Stimulated activated CD4-positive, alpha-beta T cell treated with anti-CD3 and anti-CD28 coated beads, Interleukin-4, amount 100 ng/mL, for 4 hours (primary cell): ENCODE measurements at places on chromosomes 3 and 15.

- no peak for DNase-seq
These were observed 61.5 kb upstream of the FNDC3B start for GRCh38 chr3:171977860-171978259.

DNA sequence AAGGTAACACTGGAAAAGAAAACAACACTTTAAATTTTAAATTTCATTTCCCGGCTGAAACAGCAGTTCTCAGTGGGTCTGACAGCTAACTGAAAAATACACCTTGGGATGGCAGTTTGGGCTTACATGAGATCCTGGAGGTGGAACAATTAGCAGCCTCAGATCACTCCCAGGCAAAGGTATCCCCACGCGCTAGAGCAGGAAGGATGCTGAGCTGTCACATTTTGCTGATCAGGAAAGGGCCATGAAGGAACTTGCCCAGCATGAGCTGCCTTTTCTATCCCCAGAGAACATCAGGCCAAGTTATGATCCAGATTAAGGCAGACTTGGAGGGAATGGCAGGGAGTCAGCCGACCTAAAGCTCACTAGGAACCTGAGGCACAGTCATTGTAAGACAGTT lies 204.8 kb upstream of the SLC2A2 start:
- DNase-seq, result no peak

DNA sequence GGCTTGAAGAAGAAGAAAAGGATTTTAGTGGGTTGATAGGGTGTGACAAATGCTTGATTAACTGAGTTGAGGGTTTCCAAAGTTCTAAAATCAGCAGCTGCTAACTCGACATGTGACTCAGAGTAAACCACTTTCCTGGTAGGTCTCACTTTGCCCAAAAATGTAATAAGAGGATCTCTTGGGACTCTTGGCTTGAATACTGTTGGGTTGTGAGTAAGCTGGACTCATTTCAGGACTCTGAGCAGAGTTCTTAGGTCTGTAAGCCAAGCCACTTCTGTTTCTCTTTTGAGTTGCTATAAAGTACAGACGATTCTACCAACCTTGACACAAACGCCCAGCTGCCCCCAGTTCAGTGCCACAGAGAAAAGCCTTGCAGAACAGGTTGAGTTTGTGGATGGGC lies 241.1 kb downstream of the ZNF621 start:
- DNase-seq, result no peak

DNA sequence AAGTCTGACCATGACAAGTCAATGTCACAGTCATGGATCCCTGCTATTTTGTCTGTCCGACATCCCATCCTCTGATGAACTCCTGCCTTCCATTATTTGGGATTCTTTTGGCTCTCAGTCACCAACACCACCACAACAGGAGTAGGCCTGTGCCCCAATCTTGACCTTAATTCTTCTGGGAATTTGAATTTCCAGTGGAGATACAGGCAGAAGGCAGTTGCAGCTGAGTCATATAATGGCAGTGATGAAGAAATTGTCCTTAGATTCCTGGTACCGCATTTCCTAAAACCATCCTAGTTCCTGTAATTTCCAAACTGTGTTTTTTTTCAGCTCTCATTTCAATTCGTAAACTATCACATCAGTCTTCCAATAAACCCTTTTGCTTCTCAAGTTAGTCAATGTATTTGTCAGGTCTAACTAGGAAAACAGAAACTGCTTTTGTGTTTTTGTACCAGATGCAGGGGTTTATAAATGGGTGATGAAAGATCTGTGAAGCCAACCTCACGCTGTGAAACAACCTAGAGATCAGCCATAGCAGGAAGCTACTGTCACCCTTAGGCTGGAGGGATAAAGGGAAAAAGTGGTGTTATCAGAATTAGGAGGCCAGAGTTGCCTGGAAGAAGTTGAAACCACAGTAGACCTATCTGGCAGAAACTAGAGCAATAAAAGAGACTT lies 126.3 kb upstream of the TMEM108 start:
- DNase-seq, result no peak

DNA sequence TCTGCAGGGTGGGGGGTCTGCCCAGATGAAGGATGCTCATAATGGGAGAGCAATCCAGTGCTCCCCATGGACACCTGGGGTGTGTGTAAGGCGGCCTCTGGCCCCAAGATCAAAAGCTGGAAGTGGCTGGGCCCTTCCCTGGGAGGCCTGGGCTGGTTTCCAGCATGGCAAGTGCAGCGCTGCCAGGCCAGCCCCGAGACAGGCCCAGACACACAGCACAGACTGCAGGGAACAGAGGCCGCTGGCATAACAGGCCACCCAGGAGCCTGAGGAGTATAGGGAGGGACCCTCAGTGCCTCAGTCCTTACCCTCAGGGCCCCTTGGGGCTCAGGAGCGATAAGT lies 10.0 kb downstream of the ITPKA start:
- DNase-seq, result no peak

- DNase-seq, result no peak
These were observed 4.4 kb upstream of the FOXP1 start for GRCh38 chr3:71587958-71588357.

- no peak for DNase-seq
These were observed 82.8 kb upstream of the TNFSF10 start for GRCh38 chr3:172606021-172606420.

- DNase-seq, result no peak
These were observed 592 bp upstream of the ZNF445 start for GRCh38 chr3:44478055-44478468.

DNA sequence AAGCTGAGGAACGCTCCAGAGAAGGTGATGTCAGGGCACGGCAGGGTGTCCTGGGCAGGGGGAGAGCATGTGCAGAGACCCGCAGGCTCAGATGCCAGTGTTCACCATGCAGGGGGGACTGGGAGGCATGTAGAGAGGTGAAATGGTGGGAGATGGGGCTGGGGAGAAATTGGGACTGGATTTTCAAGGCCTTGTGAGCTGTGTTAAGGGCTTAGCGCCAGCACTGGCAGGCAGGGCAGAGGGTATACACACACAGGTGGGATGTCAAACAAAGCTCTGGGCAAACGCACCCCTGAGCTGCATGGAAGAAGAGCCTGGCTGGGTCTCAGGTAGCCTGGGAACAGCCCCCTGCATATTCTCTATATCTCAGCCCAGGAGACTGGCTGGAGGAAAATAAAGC lies 282.7 kb downstream of the SHQ1 start:
- no peak for DNase-seq

DNA sequence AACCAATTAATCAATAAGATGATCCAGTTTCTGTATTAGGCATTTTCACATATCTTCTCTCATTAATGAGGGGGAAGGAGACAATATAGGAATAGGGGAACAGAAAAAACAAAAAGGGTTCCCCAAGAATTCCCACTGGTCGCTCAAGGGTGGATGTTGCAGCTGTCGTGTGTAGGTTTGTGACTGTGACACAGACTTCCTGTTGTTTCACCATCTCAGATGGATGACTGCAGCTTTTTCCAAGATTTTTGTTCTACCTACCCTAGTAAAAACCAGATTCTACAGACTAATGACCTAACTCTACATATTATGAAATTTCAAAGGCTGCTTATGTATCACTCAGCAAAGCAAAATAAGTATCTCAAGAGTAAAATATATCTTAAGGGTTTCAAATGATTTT lies 73.7 kb upstream of the MB21D2 start:
- no peak for DNase-seq

DNA sequence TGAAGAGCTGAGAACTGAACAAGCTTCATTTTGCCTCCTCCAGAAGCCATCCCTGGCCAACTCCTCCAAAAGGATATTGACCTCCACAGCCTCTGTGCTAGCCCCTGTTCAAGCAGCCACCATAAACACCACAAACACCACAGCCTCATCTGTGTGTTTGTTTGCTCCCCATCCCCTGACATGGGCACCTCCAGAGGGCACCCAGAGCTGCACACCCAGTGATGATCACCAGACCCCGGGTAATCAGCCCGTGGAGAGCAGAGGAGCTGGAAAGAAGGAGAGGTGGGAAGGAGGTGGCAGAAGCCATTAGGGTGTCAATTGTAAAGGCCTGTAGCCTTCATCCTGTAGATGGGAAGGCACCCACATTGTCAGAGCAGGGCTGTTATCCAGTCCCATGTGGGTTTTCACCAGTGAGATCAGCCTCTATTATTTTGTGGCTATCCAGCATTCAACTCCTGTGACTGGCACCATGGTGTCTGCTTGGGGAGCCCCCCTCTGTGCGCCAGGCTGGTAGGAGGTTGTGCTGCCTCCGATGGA lies 6.8 kb upstream of the WNT7A start:
- DNase-seq, result no peak

DNA sequence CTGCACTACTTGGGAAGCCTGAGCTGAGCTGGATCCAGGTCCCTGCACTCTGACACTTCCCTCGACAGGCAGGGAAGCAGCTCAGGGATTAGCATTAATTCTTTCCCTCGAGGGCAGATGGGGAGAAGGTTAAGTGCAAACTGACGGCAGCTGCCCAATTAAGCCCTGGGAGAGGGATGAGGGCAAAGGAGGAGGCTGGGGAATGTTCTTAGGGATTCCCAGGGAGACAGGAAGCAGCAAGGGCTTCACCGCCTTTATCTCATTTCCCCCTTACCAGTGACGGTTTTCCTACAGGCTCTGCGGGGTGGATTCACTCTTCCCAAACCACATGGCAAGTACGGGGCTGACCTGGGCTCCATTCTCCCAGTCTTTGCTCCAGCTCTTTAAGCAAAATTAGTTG lies 519.0 kb upstream of the PROK2 start:
- no peak for DNase-seq

GRCh38 chr3:55721716-55722484 lies 234.8 kb upstream of the WNT5A start:
- no peak for DNase-seq

DNA sequence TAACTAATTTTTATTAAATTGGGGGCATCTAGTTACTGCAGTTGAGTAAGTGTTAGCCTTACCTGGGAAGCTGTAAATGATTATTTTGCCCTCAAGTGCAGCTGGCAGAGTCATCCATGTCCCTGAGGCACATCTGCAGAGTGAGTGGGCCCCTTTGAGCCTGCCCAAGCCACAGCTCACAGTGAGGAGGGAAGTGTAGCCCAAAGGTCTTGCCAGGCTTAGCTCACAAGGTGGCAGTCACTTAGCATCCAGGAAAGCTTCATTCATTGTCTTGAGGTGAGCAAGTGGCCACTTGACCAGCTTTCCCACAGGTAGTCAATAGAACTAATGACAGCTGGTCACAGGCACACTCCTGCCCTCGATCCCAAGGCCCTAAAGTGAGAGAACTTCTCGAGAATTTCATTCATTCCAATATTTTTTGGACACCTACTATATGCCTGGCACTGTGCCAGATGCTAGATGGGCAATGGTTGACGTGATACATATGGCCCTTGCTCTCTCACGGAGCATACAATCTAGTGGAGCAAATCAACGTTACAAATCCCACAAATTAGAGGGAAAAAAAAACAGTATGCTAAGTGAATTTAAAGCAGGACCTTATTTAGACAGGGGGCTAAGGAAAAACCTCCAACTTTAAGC lies 163.3 kb upstream of the IL12A start:
- DNase-seq, result no peak

- no peak for DNase-seq
These were observed 1045.8 kb downstream of the ROBO1 start for GRCh38 chr3:78721771-78722543.

GRCh38 chr3:169657351-169658124 lies 6.0 kb downstream of the MECOM start:
- DNase-seq, result no peak

GRCh38 chr15:39235084-39235795 lies 345.6 kb upstream of the THBS1 start:
- no peak for DNase-seq
